Lung microvascular endothelial cell (primary cell): ENCODE measurements at places on chromosomes 5 and 9. TPM values are rescaled to one million over a fixed set of nuclear protein-coding genes. Genes with fewer than 3 reads are reported as not detected.

ZFP37 gene
- total RNA-seq: 0.87 and 0.99 TPM in 2 replicates

PTAR1 gene
- total RNA-seq: 30.1 and 49.6 TPM in 2 replicates

DNA sequence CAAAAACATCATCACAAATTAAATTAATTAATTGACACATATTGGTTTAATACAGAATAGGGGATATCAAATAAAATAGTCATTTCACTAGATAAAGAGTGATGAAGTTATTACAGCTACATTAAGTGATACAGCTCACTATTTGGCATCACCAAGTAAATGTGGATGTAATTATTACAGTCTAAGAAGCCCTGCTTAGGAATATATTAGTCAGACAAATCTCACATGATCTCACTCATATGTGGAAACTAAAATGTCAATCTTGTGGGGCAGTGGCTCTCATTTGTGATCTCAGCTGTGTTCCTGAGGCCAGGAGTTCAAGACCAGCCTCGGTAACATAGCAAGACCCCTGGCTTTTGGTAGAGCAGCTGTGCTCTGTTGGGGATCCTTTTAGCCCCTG lies 233.4 kb upstream of the RGMB start:
- no peak for DNase-seq

DNA sequence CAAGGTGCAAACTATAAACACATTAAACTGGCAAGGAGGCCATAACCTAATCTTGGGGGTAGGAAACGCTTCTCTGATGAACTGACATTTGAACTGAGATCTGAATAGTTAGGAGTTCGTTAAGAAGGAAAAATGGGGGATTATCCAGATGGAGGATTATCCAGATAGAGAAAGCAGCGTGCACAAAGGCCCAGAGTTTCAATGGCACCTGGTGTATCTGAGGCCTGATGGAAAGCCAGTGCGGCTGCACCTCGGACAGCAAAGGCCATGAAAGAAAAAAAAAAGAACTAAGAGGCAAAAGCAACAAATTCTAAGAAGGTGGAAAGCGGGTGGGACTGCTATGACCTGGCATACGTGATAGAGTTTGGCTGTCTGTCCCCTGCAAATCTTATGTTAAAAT lies 13.0 kb upstream of the CTNNAL1 start:
- DNase-seq: no peak

HCN1 gene
- not detected in 2 replicates for total RNA-seq

GRCh38 chr9:35162605-35163315 lies 951 bp downstream of the UNC13B start:
- peak; percentile 8 for DNase-seq

- peak; percentile 94 for DNase-seq
Measured at GRCh38 chr9:99431103-99431502, 209.0 kb downstream of the SEC61B start.

GRCh38 chr9:26807161-26807560 lies 85.4 kb downstream of the CAAP1 start:
- no peak for DNase-seq

TAF1L gene
- under 0.01 TPM in 1 of 2 replicates, not detected in the other for total RNA-seq

DNA sequence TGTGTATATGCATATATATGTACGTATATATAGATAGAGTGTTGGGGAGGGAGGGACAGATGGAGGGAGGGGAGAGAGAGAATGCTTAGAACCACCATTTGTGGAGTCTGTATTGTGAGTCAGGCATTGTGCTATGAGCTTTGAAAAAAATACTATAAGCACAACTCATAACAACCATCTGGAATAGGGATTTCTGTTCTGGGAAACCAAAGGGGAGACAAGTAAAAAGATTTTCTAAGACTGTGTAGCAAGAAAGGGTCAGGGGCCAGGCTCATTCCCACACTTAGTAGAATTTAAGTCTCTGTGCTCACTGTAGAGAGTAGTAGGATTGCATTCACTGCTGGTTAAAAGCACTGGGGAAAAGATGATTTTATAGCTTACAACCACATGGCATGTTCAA lies 202.3 kb upstream of the SGCD start:
- no peak for DNase-seq

GRCh38 chr9:95516734-95517558 lies at the start of gene PTCH1:
Gene PTCH1, minus strand, starts transcription at chr9:95516971.
- peak; percentile 39 for DNase-seq

DNA sequence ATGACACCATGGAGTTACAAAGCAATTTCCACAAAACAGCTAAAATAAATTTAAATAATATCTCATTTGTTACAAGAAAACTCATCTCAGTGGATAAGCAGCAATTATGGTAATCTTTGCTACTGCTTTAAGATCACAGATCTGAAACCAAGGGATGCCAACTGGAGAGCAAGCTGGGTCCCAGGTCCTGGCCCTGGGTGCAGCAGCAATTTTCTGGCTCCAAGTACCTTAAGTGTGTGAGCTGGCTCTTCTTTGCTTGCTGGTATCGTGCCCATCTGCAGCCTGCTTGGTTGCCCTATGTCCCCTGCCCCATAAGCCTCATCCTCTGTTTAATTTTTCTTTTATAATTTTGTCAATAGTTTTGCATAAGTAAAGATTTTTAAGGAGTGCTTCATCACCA lies 41.5 kb upstream of the DIRAS2 start:
- no peak for DNase-seq

DNA sequence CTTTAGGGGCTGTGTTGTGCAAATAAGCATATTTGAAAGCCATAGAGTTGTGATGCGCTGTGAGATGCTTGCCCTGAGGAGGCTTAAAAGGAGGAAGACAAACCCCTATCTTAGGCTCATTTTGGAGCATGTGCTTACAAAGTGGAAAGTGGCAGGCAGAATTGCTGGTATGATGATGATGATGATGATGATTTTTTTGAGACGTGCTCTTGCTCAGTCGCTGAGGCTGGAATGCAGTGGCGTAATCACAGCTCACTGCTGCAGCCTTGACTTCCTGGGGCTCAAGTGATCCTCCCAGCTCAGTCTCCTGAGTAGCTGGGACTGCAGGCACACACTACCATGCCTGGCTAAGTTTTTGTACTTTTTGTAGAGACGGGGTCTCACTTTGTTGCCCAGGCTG lies 1.7 kb downstream of the CNOT8 start:
- no peak for DNase-seq

GRCh38 chr9:136211441-136212344 lies 6.8 kb upstream of the LHX3 start:
- no peak for DNase-seq

DND1 gene
- under 0.01 and 0.22 TPM in 2 replicates for total RNA-seq

- DNase-seq: no peak
Measured at GRCh38 chr9:117707561-117707960, 3.4 kb downstream of the TLR4 start.
